ENCODE measurements at places on chromosomes 3 and 15.

DNA sequence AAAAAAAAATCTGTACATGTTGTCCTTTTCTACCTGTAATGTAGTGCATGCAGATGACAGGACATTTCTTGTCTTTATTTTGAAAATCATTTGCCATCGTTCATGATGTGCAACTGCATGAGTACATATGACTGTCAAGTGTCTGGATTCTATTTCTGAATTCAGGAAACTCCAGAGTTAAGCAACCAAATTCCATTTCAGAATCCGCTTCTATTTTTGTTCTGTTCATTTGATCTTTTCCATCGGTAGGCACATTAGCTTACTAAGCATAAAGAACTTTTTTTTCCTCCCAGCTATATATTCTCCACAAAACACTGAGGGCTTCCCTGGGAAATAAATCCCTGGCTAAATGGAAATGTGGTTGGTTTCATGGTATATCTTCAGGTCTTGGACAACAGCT, 365.6 kb downstream of the PTPRG start:
- DNase-seq: no peak

DNA sequence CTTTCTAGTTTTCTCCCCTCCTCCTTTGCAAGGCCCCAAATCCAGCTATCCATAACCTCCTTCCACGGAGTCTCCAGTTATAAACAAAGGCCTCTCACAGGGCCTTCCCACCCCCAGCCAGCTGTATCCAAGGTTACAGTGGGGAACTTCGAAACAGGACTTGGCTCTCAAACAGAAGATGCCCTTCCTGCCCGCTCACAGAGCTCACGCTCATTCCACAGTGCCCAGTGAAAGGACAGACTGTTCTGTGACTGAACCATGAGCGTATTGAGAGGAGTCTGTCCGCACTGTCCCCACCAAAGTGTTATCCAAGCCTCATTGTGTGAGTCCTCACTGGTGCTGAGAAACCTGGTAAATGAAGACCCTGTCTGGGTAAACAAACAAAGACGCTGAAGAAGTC, 35.4 kb downstream of the ARHGAP31 start:
- no peak for DNase-seq

- DNase-seq: no peak
Observed at GRCh38 chr15:36811903-36812302, 232.5 kb downstream of the CDIN1 start.

GRCh38 chr3:138360869-138361525, 12.6 kb downstream of the MRAS start:
- DNase-seq: no peak

DNA sequence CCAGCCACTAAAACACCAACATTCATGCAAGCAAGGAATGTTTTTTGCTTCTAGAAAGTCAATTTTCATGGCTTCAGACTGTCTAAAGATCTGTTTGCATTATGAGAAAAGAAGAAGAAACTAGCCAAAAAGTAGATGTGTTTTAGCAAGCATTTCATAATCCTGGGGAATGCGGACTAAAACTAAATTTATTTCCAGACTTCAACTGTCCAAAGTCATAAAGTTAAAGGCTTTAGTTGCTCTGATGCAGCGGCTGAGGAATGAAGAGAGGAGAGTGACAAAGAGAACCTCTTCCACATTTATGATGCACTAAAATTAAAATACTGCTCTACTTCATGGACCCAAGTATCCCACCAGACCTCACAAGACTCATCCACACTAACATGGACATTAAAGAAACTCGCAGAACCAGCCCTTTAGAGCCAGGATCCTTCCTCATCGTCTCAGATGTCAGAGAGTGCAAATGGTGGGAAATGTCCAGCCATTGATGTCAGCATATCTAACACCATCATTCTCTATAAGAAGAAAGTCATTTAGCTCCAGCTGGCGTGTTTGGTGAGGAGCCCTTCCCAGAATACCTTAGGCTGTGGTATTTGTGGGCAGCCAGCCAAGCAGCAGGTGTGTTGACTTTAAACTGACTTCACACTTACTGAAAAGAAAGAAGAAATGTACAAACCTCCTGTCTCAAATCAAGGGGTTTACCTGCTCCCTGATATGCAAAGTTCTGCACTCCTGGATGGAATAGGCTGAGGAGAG, 17.4 kb downstream of the FYCO1 start:
- peak; percentile 37 for DNase-seq

DNA sequence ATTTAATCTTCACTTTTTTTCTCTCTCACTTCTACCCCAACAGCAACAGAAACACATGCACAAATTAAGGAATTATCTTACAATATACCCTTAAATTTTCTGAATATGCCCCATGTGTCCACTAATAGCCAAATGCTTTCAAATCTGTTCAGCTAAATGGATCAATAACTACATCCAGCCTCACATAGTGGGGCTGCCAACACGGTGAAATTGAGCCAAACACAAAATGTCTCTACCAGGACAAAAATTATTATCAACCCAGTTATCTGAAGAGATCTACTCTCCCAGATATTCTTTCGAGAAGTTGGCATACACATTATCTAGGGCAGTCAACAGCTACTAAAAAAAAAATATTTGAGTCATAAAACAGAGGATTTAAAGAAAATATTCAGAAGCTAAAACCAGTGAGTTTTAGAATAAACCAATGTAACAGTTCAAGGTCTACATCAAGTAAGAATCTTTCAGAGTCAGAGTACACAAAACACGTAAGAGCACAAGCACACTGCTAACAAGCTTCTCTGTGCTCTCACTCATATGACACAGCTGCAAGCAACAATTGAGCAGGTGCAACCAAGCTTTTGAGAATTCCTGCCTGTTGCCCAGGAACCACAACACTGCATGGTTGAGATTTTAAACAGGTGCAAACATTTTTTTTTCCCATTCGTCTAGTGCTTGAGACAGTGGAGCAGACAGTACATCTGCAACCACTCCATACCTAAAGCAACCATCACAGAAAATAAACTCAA, 247.7 kb downstream of the ZBTB20 start:
- DNase-seq: no peak
